ENCODE measurements at places on chromosomes 11 and 22. TPM values are rescaled to one million over a fixed set of nuclear protein-coding genes. Genes with fewer than 3 reads are reported as not detected.

Gene PRR5
- 9.6 TPM for total RNA-seq

Gene CARD18
- total RNA-seq = not detected

- H3K4me1 ChIP-seq = no peaks in the 10 kb centered on the region
- H3K27me3 ChIP-seq = no peaks in the 10 kb centered on the region
- H3K27ac ChIP-seq = no peak overlapping the region
- no peak overlapping the region for H3K4me3 ChIP-seq
- H3K36me3 ChIP-seq = no peaks in the 10 kb centered on the region
Measured at GRCh38 chr11:88536616-88537265, 199.2 kb upstream of the CTSC start.

- H3K4me1 ChIP-seq = peaks cover 30% of the 10 kb centered on the region
- H3K27me3 ChIP-seq = no peaks in the 10 kb centered on the region
- DNase-seq = no peak
- H3K36me3 ChIP-seq = peaks cover 26% of the 10 kb centered on the region
- peak overlapping the region; percentile 33 for H3K4me3 ChIP-seq
- no peak overlapping the region for H3K27ac ChIP-seq
Measured at GRCh38 chr11:692824-693414, 2.1 kb downstream of the DEAF1 start.

GRCh38 chr11:6397156-6397555 lies 6.9 kb downstream of the SMPD1 start:
- H3K36me3 ChIP-seq = peaks cover 43% of the 10 kb centered on the region
- H3K4me1 ChIP-seq = peaks cover 12% of the 10 kb centered on the region
- H3K27ac ChIP-seq = peak overlapping the region; percentile 19
- DNase-seq = no peak
- no peaks in the 10 kb centered on the region for H3K27me3 ChIP-seq

- H3K4me1 ChIP-seq = no peaks in the 10 kb centered on the region
- DNase-seq = no peak
- no peaks in the 10 kb centered on the region for H3K36me3 ChIP-seq
Measured at GRCh38 chr11:70536051-70536877, 137.9 kb downstream of the CTTN start.
